ENCODE measurements at places on chromosomes 12 and 14. TPM values are rescaled to one million over a fixed set of nuclear protein-coding genes. Genes with fewer than 3 reads are reported as not detected.

The SERPINA6 gene
- not detected for total RNA-seq

- no peak for DNase-seq
These were observed 31.8 kb downstream of the SLC8B1 start for GRCh38 chr12:113302886-113303640.

- no peak for DNase-seq
These were observed 65.2 kb upstream of the PDZRN4 start for GRCh38 chr12:41122894-41123293.

- no peak for DNase-seq
These were observed 445.8 kb upstream of the TBX3 start for GRCh38 chr12:115129727-115130126.

- DNase-seq: no peak
These were observed 131.0 kb downstream of the PRICKLE1 start for GRCh38 chr12:42458575-42458974.

DNA sequence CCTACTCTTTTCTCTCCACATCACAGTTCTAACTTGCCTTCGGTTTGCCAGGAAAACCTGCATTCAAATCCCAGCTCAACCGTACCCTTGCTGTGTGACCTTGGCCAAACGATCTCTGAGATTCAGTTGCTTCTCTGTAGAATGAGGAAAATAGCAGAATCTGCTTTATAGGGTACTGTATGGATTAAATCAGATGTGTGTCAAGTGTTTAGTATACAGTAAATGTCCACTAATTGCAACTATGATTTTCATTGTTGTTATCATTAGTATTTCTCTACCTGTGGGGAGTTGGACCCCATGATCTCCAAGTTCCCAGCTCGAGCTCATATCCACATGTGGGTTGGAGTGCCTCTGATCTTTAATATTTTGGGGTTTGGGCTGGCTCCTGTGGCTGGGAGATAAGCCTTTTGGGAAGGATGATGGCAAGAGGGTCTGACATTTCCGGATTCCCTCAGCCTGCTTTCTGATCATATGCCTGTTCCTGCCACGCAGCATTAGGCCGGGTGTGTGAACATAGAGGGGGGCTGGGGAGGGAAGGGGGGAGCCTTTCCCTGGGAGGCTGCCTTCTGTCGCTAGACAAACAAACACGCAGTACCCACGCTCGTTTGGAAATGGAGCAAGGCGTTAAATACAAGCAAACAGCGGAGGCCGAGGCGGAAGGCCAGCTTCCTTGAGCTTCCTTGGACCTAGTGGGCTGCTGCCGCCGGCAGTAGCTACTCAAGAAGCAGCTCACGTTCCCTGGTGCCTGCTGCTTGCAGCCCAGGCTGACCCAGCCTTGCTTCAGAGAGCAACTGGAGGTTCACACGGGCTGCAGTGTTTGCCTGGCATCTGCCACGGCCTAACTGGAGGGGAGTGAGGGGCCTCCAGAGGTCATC is 213.5 kb upstream of the LHX5 start:
- no peak for DNase-seq

GRCh38 chr12:113165521-113166450 is 16.3 kb downstream of the CFAP73 start:
- no peak for DNase-seq

DNA sequence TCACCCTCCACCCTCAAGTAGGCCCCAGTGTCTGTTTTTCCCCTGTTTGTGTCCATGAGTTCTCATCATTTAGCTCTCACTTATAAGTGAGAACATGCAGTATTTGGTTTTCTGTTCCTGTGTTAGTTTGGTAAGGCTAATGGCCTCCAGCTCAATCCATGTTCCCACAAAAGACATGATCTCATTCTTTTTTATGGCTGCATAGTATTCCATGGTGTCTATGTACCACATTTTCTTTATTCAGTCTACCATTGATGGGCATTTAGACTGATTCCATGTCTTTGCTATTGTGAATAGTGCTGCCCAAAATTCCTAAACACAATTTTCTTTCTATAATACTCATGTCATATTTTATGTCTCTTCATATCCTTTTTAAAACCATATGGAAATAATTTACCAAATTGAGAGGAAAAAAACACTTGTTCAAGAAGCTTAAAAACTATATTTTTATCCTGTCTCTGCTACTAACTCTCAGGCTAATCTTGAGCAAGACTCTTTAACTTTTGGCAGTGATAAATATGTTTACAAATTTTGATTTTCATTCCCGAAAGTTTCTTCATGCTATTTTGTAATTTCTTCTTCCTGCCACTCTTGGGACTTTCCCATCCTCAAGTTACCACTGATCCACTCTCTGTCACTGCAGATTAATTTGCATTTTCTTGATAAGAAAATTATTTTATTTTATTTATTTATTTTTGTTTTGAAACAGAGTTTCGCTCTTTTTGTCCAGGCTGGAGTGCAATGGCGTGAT is 28.0 kb upstream of the OSBPL8 start:
- DNase-seq: peak; percentile 28

DNA sequence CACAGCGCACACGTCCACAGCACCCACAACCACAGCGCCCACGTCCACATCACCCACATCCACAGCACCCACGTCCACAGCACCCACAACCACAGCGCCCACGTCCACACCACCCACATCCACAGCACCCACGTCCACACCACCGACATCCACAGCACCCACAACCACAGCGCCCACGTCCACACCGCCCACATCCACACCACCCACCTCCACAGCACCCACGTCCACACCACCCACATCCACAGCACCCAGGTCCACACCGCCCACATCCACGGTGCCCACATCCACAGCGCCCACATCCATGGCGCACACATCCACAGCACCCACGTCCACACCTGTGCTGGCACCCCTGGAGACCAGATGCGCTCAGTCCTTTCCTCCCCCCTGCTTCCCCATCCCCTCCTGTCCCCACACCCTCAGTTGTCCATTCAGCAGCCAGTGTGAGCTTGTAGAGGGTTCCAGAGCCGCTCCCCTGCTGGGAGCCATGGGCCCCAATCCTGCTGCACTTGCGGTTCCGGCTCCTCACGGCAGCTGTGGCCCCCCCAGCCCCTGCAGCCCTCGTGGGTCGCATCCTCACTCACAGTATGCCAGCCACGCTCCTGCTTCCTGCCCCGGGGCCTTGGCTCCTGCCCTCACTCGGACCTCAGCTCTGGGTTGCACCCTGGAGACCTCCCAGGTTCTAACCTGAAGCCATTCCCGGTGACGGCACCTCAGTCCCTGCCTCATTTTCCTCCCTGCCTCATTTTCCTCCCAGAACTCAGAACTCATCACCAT is 37.8 kb downstream of the GALNT9 start:
- DNase-seq: no peak

The NTS gene
- total RNA-seq: not detected

GRCh38 chr14:75113932-75114539 is 12.8 kb downstream of the NEK9 start:
- DNase-seq: no peak

- no peak for DNase-seq
These were observed 27.9 kb upstream of the CTDSP2 start for GRCh38 chr12:57874166-57875108.

GRCh38 chr12:132327336-132328171 is 1.8 kb downstream of the GALNT9 start:
- peak; percentile 98 for DNase-seq

- no peak for DNase-seq
These were observed 315.7 kb downstream of the PAWR start for GRCh38 chr12:79375050-79375449.

DNA sequence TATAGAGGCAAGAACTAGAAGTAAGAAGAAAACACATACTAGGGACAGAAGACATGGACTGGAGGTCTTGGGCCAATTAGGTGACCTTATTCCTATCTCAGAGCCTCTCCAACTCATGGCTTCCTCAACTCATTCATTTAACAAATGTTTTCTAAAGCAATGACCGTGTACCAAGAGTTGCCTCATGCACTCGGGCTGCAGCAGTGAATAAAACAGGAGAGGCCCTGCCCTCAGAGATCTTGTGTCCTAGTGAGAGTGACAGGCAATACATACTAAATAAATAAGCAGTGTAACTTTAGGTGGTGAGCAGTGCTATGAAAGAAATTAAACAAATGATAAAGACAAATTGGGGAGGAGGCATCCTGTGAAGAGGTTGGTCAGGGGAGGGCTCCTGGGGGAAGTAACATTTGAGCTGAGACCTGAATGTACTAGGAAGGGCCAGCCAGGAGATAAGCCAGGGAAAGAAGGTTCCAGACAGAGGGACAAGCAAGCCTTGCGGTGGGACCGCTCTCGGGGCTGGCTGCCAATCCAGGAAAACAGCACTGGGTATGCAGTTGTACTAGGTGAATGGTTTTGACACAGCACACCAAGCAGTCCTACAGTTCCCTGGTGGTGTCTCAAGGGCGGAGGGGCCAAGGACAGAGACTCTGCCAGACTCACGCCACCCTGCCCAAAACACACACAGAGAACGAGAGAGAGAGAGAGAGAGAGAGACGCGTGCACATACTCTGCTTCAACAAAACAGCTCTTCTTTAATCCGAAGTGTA is 1.3 kb downstream of the NINJ2 start:
- no peak for DNase-seq

GRCh38 chr12:131861261-131862083 is 33.0 kb upstream of the ULK1 start:
- no peak for DNase-seq

The KIF26A gene
- not detected for total RNA-seq

DNA sequence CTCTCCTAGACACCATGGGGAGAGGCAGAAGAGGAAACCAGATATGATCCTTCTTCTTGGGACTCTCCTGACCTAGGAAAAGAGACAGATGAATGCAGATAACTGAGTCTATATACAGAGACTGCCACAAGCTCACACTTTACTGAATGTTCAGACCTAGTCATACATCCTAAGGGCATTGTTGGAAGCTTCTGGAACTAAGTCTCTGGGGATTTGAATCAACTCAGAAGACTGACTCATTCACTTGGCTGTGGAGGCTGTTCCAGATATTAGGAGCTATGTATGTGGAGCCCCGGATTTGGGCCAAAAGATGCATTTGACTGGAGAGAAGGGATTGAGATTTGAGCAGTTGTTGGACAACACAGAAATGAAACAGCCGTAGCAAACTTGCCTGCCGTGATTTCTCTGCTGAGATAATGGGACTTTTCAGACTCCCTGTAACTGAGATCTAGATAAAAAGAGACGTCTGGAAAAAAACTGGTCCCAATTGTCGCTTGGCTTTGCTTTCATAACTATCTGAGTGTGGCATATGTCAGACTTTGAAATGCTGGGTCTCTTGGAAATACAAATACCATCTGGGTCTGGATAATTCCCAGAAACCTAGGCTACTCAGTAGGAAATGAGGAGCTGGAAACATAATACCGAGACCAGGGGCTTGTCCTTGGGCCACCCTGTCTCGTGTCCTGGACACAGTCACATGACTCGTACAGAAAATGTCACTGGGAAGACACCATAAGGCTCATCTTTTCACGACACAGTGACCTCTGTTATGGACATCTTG is 396.8 kb downstream of the NUAK1 start:
- peak; percentile 99 for DNase-seq

DNA sequence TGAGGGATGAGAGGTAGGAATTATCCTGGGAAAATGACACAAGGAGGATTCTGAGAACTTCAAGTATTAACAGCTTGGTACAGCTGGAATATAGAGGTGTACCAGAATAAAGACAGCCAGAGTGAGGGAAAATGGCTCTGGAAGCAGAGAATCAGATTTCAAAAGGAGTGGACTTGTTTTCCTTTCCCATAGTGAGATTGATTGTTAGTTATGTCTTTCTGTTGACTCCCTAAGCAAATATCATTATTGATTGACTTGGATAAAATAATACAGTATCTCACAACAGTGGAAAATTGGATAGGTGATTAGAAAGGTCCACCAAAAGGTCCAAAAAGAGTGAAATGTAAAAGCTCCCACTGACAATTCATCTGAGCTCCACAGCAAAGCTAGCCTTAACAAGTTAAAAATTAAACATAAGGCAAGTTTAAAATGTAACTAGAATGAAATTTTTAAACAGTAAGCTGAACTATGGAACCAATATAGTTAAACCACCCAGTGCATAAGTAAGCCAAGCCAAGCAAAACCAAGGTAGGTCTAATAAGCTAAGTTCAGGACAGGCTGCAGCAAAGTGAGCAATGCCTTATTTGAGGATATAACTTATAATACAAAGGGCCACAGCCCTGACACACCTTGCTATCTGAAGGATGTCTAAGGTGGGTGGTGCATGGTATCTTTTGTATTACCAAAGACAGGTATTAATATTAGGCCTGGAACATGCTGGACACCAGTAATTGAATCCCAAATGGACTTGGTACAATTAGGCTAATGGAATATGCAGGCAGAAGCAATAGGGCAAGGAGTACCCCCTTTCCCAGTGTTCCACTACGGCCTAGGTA is 21.8 kb downstream of the ENTPD5 start:
- DNase-seq: no peak

DNA sequence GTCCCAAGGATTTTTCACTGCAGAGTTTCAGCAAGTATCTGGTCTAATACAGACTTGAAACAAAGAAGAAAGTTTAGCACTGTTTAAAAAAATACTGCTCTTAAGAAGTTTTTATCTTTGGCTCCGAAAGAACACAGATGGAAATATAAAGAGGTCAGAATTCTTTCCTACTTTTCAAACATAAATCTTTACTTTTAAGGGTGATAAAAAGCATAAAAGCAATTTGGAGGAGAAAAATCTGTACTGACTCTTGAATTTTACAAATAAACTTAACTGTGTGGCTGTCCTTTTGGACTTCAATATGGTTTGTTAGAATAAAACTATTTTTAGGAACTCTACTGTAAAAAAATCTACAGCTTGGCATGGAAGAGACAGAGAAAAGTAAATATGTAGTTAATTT is 27.6 kb upstream of the ISM2 start:
- DNase-seq: no peak

DNA sequence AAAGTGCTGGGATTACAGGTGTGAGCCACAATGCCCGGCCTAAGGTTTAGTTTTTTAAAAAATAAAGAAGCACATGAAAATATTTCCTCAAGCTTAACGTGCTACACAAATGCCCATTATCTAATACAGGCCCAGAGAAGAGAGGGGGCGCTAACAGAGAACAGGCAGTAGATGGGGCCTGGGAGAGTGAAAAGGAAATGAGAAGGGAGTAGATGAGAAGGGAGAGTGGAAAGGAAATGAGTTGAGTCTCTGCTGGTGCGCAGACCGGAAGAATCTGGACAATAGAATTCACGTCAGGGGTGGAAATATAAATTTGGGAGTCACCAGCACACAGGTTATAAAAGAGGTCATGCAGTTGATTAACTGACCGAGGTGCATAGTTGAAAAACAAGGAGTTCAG is 10.7 kb downstream of the PXN start:
- DNase-seq: no peak

- peak; percentile 1 for DNase-seq
These were observed 448.1 kb downstream of the BCAT1 start for GRCh38 chr12:24500831-24501230.

The ATL1 gene
- total RNA-seq: 10.5 TPM

- no peak for DNase-seq
These were observed 74.0 kb upstream of the CDKN3 start for GRCh38 chr14:54322701-54323337.
